OCI-LY7 (cell line): ENCODE measurements at places on chromosomes 7 and 10.

DNA sequence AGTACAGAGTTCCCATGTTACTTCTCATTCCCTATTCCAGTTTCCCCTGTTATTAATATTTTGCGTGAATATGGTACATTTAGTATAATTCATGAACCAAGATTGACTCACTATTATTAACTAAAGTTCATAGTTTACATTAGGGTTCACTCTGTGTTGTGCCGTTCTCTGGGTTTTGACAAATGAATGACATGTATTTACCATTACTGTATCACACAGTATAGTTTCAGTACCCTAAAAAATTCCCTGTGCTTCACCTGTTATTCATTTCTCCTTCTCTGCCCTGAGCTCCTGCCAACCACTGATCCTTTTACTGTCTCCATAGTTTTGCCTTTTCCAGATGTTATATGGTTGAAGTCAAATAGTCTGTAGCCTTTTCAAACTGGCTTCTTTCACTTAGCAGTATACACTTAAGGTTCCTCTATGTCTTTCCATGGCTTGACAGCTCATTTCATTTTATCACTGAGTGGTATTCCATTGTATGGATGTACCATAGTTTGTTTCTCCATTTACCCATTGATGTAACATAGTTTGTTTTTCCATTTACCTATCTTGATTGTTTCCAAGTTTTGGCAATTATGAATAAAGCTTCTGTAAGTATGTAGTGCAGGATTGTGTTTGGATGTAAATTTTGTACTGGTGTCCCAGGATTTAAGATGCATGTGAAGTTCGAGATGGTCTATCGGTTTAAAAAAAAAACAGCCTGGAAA is 58.8 kb downstream of the CDK14 start:
- no peak for DNase-seq

DNA sequence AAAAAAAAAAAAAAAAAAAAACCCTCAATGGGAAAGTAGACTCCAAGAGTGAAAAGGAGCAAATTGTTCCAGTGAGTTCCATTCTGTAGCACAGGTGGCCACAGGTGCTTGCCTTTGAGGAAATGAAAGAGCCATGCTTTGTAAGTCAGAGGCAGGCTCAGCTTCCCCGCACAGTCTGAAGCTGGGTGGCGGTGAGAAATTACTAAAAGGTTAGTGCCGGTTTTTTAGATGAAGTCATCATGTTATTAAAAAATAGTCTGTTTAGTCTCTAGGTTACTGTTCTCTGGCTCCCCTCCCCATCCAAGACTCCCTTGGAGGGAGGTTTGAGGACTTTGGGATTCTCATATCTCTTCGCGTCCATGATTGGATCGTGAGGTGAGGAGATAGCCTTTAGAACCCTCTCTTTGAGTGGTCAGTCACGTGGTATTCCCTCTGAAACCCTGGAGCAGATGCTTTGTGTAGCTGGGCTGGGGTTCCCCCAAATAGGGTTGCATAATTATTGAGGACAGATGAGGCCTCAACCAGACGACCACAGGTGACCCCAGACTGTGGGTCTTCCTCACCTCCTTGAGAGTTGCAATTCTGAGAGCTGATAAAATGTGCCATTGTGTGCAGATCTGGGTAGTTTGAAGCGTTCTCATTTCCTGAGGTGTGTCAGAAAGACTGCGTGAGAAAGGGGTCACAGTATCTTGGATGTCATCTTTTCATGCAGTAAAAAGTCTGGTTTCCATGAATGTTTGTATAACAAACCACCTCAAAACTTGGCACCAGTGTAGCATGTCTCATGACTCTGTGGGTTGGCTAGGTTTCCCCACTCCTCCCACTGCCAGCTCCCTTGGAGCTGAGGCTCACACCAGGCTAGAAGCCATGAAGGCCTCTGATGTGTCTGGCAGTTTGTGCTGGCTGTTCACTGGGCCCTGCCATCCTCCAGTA is 27.1 kb downstream of the OGDH start:
- peak; percentile 76 for DNase-seq

- no peak for DNase-seq
These were observed 198.3 kb upstream of the YAE1 start for GRCh38 chr7:39367943-39368342.

GRCh38 chr10:87053577-87054181 is 33.6 kb downstream of the FAM25A start:
- DNase-seq: no peak

DNA sequence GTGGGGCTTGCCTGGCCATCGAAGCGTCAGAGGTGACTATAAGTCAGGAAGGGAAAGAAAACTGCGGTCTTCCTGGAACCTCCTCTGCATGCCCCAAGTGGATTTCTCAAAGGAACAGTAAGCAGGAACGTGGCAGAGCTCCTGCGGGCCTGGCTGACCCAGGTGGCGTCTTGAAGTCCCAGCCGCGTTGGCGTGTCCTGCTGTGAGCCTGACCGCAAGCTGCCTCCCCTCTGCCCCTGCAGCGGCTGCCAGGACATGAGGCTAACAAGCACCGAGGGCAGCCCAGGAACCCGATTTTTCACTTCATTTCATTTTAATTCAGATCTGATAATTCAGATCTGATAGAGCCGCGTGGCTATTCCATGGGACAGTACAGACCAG is 55.4 kb downstream of the NKX6-2 start:
- DNase-seq: no peak

DNA sequence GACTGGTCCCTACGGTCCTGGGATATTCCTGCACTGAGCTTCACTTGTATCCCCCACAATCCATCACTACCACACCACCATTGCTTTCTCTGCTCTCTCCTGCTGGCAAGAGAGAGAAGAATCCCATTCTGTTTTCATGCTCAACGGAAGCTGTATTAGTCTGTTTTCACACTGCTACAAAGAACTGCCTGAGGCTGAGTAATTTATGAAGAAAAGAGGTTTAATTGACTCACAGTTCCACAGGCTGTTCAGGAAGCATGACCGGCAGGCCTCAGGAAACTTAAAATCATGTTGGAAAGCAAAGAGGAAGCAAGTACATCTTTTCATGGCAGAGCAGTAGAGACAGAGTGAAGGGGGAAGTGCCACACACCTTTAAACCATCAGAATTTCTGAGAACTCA is 260.4 kb upstream of the LYZL1 start:
- no peak for DNase-seq

DNA sequence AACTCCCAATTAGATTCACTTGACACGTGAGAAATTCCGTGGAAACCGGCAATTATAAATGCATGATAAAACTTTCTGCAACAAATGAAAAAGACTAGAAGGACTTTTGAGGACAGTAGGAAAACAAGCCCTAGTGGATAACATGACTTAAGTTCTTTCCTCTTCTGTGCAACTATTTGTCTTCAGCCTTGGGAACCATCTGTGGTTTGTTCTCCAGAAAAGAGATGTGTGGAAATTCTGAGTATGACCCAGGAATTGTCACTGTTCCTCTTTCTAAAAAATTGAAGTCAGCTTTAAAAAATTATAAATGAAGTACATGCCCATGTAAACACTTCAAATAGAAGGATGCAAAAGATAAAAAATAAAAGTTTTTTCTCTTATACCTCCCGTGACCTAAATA is 128.6 kb upstream of the SVIL start:
- DNase-seq: no peak

DNA sequence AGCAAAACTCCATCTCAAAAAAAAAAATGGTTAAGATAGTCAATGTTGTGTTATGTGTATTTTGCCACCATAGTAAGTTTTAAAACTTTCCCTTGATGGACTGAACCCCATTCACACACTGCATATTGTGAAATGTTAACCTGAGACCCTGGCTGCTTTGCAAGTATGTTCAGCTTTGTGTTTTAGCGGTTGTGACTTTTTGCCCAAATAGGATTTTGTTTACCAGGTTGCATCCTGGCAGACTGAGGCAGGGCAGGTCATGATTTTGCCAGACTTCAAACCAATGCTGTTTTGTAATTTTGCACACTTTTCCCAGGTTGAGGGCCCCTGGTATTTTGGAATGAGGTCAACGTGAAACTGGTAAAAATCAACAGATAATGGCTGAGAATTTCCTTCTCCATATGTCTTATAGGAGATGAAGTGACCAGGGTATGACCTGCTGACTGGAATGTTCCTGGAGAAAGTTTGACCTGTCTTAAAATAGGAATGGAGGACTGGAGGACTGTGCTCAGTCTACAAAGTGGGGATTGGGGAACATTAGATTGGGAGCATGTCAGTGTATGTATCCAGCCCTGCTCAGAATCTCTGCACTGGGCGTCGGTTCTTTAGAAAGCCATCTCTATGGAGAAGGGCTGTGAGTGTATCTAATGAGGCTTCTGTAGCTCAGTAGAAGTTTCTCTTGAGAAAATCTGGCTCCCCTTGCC is 76.2 kb downstream of the LRGUK start:
- DNase-seq: no peak

GRCh38 chr10:113939212-113939860 is 84.9 kb downstream of the NHLRC2 start:
- DNase-seq: no peak

DNA sequence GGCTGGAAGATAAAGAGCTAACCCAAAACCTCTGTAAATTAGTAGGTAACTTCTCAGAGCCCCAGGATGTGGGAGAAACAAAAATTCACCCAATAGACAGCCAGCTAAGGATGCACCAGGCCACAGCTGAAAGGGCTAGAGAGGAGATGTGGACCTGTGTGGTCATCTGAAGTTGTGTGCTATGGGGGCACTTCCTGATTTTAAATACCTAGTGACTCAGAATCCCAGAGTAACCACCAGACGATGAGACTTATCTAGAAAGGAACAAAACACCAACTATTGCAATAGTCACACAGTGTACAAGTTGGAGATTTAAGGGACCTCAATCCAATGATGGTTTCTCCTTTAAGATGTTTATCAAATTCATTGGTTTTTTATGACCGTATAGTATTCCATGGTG is 408.3 kb upstream of the ANKRD30A start:
- DNase-seq: no peak

GRCh38 chr10:34219753-34220548 is 595.1 kb downstream of the PARD3 start:
- no peak for DNase-seq

DNA sequence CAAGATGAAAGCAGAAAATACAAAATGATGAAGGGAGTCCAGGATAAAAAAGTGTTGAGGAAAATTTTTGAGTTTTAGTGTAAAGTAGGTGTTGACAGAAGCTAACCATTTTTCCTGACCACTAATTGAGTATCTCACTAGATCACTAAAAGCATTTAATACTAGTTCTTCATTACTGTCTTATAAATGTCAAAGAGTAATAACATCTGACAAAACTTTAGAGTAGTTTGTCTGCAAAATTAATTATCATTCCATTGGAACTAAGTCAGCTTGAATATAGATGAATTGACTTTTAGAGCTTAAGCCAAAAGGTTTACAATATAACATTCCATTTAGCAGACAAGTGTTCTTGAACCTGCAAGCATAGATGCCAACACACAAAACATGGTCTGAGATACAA is 232.9 kb downstream of the FOXP2 start:
- no peak for DNase-seq

DNA sequence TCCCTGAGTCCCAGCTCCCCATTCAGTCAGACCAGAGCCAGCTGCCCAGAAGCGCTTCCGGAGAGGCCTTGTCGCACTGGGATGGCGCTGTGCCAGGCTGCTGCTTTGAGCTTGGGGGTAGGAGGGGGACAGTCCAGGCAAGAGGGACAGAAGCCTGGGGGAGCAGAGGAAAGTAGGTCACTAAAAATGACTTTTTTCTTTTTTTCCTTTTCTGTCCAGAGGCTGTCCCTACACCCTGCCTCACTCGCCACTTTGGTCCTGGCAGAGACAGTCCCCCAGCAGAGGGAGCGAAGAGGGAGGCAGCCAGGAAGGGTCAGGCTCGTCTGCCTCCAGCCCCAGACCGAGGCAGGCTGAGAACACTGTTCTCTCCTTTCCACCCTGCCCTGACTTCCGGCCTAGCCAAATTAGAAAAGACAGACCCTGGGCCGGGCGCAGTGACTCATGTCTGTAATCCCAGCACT is 15.8 kb upstream of the TRIM8 start:
- DNase-seq: no peak

DNA sequence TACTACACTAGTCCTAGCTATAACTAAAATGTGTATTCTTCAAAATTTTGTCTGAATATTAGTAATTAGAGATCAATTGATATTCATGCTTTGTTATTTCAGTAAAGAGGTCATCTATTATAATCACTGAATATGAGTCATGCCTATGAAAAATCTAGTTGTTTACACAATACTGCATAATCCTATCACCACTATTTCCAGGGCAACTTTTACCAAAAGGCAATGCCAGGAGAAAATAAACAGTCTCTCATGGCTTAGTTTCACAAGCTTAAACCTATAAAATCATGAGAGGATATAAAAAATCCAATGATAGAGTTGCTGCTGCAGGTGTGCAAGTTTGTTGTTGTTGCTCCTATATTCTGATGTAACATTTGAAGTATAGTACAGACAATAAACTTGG is 149.9 kb upstream of the COL1A2 start:
- no peak for DNase-seq

GRCh38 chr7:66575398-66575797 is 53.3 kb upstream of the KCTD7 start:
- DNase-seq: no peak

DNA sequence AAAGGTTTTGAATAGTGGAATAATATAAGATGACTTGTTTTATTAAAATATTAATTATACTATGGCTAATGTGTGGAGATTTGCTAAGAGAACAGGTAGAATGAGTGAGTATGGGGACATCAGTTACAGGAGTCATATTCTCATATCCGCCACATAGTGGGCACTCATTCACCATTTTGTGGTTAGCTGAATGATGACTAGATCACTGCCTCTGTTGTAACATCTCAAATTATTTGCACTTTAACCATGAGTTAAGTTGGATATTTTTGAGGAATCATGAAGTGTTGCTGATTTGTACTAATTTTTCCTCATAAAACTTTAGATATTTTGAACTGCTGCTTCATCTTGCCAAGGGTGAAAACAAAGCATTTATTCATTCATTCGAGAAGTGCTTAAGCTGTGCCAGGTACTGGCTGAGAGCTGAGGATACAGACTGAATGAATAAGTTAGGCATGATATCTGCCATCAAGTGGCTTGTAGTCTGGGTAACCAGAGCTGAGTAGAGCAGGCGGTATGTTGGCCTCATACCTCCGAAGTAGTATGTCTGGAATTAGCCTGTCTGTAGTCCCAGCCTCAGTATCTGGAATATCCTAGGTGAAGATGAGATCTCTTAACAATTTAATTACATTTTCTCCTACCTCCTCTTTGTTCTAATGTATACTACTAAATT is 100.5 kb downstream of the ZEB1 start:
- no peak for DNase-seq

DNA sequence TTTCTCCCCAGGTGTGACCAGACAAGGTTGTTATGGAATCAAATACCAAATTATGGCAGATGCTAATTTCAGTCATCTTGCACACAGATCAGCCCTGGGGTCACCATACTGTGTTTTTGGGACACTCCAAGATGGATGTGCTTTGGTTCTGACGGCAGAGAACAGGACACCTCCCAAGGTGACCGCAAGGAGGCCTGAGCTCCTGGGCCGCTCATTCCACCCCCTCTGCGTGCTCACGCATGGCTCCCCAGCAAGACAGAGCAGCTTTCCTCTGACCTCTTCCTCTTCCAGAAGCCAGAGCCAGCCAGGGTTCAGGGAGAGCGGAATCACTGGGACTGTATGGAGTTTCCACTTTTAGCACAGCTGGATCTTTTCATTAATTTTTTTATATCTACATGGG is 402.8 kb downstream of the DNAJB6 start:
- DNase-seq: no peak
